Activated CD8-positive, alpha-beta memory T cell treated with anti-CD3 and anti-CD28 coated beads for 48 hours (primary cell): ENCODE measurements at places on chromosomes 12 and 14.
A peak's percentile ranks its signal among the peaks of the same experiment; 100 is the strongest.

GRCh38 chr14:103022002-103022684 is 35.2 kb downstream of the CDC42BPB start:
- DNase-seq, result no peak

DNA sequence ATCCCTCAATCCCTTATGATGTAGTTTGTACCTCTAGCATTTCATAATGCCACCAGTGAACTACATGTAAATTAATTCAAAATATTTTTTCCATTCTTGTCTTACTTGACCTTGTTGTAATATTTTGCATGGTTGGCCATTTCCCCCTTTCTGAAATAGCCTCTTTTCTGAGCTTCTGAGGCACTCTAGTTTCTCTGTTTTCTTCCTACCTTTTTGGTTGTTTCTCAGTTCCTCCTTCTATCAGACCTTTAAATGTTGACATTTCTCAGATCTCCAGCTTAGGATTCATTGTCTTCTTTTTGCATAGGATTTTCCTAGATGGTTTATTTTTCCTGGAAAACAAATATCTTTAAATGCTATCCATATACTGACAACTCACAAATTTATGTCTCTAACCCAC is 9.8 kb upstream of the RMST start:
- DNase-seq, result no peak

DNA sequence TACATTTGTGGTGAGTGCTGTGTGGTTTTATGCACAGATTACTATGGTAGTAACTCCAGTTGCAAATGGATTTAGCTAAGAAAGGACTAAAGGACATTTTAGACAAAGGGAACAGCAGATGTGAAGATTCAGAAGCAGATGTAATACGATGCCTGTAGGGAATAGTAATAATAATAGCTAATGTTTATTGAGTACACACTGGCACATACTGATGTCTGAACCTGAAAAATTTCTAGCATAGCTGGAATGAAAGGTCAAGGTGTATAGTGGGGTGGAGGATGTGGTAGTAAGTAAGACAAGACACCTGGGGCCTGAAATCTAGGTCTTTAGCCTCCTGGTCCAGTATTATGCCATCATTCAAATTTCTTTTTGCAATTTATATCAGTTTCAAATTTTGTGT is 54.3 kb upstream of the LRTM2 start:
- no peak for DNase-seq

- DNase-seq, result no peak
These were observed 129.8 kb downstream of the PTPRB start for GRCh38 chr12:70507442-70507841.

DNA sequence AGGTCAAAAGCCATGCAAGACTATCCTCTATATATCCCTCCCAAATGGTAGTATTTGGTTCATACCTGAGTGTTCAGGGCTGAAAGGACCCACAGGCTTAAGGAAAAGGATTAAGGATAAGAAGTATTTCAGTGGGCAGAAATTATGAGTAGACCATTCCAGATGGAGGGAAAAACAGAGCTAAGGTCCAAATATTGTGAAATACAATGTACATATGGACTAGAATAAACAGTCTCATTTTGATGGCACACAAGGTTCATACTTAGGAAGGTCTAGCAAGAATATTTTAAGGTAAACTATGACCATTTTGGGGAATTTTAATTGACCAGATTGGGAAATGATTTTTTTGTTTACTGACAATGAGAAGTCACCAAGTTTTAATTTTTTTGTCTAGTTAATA is 124.6 kb downstream of the PRKD1 start:
- DNase-seq, result no peak

- no peak for DNase-seq
These were observed 2.4 kb downstream of the SLC41A2 start for GRCh38 chr12:104955703-104956102.

DNA sequence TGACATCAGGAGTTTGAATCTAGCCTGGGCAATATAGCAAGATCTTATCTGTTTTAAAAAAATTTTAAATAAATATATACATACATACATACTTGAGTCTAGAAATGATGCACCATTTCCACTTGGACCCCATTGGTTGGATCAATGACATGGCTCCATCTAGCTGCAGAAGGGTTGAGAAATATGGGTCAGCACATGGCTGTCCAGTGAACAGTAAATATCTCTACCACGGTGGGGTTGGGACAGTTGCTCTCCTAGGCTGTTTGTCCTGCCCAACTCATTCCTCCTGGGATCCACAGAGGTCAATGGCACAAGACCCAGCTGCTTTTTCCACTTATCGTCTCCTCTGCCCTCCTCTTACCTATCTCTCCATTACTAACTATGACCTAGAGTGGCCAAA is 23.6 kb downstream of the PLEKHH1 start:
- DNase-seq, result no peak

- DNase-seq, result no peak
These were observed 1044.3 kb downstream of the BCL11B start for GRCh38 chr14:98227727-98228111.

- DNase-seq, result no peak
These were observed 56.9 kb downstream of the LMNTD1 start for GRCh38 chr12:25496098-25496587.

GRCh38 chr12:7933255-7933726 is 2.7 kb downstream of the SLC2A3 start:
- peak; percentile 49 for DNase-seq

- DNase-seq, result peak; percentile 16
These were observed 18.0 kb downstream of the TNFAIP2 start for GRCh38 chr14:103141117-103141796.

GRCh38 chr12:21764065-21764464 is 10.4 kb downstream of the KCNJ8 start:
- DNase-seq, result no peak

- no peak for DNase-seq
These were observed 32.4 kb downstream of the ABCD2 start for GRCh38 chr12:39587225-39587624.

- DNase-seq, result no peak
These were observed 6.2 kb upstream of the STYX start for GRCh38 chr14:52723514-52724359.

DNA sequence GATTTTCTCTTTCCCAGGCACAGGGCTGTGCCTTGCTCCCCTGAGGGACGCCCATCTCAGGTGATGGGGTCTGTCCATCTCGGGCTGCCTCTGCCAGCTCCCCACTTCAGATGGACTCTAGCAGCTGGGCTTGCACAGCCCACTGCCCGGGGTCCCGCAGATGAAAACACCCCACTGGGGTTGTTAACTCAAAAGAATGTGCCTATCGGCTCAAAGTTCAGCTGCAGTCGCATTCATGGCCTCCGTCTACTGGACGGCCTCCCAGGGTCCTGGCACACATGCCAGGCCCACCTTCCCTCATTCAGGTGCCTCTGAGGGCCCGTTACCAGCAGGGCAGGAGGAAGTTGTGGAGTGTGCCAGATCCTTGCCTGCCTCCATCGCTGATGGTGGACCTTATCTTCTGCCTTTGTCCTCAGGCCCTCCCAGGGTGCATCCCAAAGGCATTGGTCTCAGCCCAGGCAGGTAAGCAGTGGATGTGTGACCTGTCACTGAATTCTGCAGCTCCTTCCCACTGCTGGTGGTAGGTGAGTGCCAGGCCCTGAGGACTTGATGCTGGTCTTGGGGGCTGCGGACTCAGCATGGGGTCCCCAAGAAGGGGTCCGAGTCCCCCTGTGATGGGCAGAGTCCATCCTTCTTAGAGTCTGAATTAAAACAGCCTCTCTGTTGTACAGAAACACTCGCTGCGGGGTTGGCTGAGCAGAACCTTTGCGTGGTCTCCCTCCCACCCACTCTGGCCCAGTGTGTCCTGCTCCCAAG is 324.6 kb upstream of the DIO3 start:
- no peak for DNase-seq

- DNase-seq, result no peak
These were observed 62.4 kb upstream of the PSMC1 start for GRCh38 chr14:90193925-90194324.

- no peak for DNase-seq
These were observed 16.4 kb upstream of the NUDT4 start for GRCh38 chr12:93361151-93361919.

- no peak for DNase-seq
These were observed 11.8 kb upstream of the DERA start for GRCh38 chr12:15899282-15899870.

- DNase-seq, result no peak
These were observed 2.0 kb downstream of the PHB2 start for GRCh38 chr12:6968426-6968825.

DNA sequence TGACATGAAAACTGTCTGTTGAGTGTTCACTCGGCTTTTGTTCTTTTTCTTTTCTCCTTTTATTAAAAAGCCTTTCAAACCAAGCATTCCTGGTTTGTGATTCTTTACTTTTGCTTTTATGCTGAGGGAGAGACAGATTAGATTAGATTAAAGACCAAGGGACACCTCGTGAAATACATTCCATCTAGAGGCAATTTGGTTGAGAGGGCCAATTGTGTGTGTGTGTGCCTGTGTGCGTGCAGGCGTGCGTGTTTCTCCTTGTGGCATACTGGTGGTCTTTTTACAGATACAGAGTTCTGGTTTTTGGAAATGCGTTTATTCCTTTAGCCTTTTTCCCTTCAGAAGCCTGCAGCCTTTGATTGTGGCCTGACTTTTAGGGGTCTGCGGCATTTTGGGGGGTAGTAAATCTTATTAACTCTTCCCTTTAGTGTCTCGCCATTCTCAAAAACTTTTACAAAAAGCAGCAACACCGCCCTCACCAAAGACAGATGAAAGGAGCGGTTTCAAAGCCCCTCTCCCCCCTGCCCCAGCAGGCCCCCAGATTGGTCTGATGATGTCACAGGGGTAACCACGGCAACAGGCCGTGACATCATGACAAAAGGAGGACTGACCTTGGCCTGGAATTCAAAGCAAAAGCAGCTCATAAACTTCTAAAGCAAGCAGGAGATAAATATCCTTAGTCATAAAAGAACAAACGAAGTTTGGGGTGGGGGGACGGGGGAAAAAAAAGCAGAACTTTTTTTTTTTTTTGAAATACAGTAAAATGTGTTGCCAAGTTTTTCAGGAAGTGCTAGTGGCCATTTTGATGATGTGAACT is 84.1 kb upstream of the TBX3 start:
- no peak for DNase-seq

DNA sequence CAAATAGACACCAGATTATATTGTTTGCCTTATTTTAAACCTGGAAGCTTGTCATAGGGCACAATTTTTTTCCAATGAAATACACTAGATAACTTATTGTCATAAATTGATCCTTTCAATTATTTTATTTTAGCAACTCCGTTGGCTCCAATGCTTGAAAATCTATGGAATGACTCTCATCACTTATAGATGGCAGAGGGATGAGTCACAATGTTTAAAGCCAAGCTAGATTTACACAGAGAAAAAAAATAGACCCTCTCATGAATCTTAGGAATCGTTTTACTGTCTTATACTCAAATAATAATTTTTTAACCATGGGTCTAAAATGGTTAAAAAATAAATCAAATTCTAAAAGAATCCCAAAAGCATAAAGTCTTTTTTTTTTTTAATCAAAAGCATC is 1276.6 kb upstream of the FLRT2 start:
- DNase-seq, result no peak

DNA sequence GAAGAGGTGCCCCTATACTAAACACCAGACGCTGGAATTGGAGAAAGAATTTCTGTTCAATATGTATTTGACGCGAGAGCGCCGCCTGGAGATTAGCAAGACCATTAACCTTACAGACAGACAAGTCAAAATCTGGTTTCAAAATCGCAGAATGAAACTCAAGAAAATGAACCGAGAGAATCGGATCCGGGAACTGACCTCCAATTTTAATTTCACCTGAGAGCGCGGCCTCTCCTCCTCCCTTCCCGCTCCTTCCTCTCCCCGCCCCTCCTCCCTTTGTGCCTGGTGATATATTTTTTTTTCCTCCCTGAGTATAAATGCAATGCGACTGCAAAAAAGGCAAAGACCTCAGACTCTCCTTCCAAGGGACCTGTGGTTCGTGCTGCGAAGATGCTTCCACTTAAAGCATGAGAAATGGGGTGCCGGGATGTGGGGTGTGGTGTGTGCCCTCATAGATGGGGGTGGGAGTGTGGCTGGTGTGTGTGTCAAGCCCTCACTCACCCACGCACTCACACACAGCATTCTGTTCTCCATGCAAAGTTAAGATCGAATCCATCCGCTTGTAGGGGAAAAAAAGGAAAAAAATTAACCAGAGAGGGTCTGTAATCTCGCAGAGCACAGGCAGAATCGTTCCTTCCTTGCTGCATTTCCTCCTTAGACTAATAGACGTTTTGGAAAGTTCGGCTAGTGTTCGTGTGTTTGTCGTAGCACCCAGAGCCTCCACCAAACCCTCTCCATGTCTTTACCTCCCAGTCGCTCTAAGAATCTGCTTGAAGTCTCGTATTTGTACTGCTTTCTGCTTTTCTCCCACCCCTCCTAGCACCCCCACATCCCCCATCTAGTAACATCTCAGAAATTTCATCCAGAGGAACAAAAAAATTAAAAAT is 4.5 kb downstream of the HOXC10 start:
- DNase-seq, result no peak

- DNase-seq, result no peak
These were observed 6.9 kb downstream of the TNFRSF1A start for GRCh38 chr12:6334940-6335450.

DNA sequence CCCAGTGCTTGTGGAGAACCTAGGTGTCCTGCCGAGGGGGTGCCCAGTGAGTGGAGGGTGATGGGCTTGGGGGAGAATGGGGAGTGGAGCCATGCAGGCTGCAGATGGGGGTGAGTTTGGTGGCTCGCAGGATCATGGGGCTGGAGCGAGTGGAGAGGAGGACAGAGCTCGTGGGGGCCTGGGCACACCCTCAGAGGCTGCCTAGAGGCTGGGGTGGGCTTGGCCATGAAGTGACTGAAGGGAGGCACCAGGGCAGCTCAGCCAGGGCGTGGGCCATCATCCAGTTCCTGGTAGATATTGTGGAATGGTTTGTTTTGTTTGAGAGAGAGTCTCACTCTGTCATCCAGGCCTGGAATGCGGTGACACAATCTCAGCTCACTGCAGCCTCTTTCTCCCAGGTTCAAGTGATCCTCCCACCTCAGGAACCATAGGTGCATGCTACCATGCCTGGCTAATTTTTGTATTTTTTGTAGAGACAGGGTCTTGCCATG is 43.4 kb upstream of the AMN start:
- no peak for DNase-seq

- no peak for DNase-seq
These were observed 7.2 kb downstream of the TPH2 start for GRCh38 chr12:71945883-71946282.

GRCh38 chr12:58310809-58311622 is 369.6 kb downstream of the ATP23 start:
- no peak for DNase-seq

GRCh38 chr12:118571730-118572129 is 195.4 kb downstream of the SUDS3 start:
- DNase-seq, result no peak

DNA sequence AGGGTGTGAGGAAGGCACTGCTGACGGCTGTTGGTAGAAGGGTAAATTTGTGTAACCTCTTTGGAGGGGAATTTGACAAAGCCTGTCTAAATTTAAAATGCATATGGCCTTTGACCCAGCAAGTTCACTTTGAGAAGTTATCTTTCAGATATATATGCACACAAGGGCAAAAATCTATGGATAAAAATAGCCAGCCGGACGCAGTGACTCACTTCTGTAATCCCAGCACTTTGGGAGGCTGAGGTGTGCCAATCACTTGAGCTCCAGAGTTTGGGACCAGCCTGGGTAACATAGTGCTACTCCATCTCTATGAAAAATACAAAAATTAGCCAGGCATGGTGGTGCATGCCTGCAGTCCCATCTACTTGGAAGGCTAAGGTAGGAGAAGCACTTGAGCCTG is 13.4 kb downstream of the UBC start:
- no peak for DNase-seq
